IgD-negative memory B cell (primary cell): ENCODE measurements at places on chromosomes 3 and 15. TPM values are rescaled to one million over a fixed set of nuclear protein-coding genes. Genes with fewer than 3 reads are reported as not detected.

The SORD gene
- 20.3 TPM for polyA plus RNA-seq

The SLC35G2 gene
- polyA plus RNA-seq: 0.31 TPM

The FSD2 gene
- polyA plus RNA-seq: 0.09 TPM

The CCDC13 gene
- polyA plus RNA-seq: 1.1 TPM

The AADACL2 gene
- not detected for polyA plus RNA-seq

The MNS1 gene
- polyA plus RNA-seq: 0.63 TPM

The CCDC54 gene
- not detected for polyA plus RNA-seq

The TRA2B gene
- 358 TPM for polyA plus RNA-seq

The APOD gene
- not detected for polyA plus RNA-seq

The ZNF860 gene
- 27.7 TPM for polyA plus RNA-seq

The WDR76 gene
- 6.8 TPM for polyA plus RNA-seq

The ARPC4 gene
- 262 TPM for polyA plus RNA-seq

The UACA gene
- 1.1 TPM for polyA plus RNA-seq

The ITPKA gene
- not detected for polyA plus RNA-seq

The NR2E3 gene
- polyA plus RNA-seq: 0.78 TPM

The TMCO5A gene
- polyA plus RNA-seq: not detected

The DUOXA2 gene
- polyA plus RNA-seq: not detected

The GCHFR gene
- polyA plus RNA-seq: 44.2 TPM

The SLC28A2 gene
- not detected for polyA plus RNA-seq

The RTP4 gene
- 5.9 TPM for polyA plus RNA-seq

The PCLAF gene
- 1.4 TPM for polyA plus RNA-seq

The EPHA3 gene
- polyA plus RNA-seq: not detected

The AADAC gene
- polyA plus RNA-seq: not detected

The RPLP1 gene
- polyA plus RNA-seq: 3,528 TPM

The MED12L gene
- polyA plus RNA-seq: 0.05 TPM

The GRIP2 gene
- polyA plus RNA-seq: not detected

The FAM81A gene
- polyA plus RNA-seq: 0.26 TPM

The CERS3 gene
- polyA plus RNA-seq: not detected

The SPTSSB gene
- not detected for polyA plus RNA-seq

The ARGFX gene
- polyA plus RNA-seq: not detected

The PYGO1 gene
- not detected for polyA plus RNA-seq

The MRPS22 gene
- polyA plus RNA-seq: 32.5 TPM

The GOLGA8T gene
- polyA plus RNA-seq: not detected

The TTC21A gene
- polyA plus RNA-seq: 5.5 TPM

The HAPLN3 gene
- 1.2 TPM for polyA plus RNA-seq

The TPRA1 gene
- polyA plus RNA-seq: 23.7 TPM

The SCG3 gene
- not detected for polyA plus RNA-seq

The MAP6D1 gene
- not detected for polyA plus RNA-seq
